ENCODE measurements at places on chromosomes 16 and 17. TPM values are rescaled to one million over a fixed set of nuclear protein-coding genes. Genes with fewer than 3 reads are reported as not detected.

DNA sequence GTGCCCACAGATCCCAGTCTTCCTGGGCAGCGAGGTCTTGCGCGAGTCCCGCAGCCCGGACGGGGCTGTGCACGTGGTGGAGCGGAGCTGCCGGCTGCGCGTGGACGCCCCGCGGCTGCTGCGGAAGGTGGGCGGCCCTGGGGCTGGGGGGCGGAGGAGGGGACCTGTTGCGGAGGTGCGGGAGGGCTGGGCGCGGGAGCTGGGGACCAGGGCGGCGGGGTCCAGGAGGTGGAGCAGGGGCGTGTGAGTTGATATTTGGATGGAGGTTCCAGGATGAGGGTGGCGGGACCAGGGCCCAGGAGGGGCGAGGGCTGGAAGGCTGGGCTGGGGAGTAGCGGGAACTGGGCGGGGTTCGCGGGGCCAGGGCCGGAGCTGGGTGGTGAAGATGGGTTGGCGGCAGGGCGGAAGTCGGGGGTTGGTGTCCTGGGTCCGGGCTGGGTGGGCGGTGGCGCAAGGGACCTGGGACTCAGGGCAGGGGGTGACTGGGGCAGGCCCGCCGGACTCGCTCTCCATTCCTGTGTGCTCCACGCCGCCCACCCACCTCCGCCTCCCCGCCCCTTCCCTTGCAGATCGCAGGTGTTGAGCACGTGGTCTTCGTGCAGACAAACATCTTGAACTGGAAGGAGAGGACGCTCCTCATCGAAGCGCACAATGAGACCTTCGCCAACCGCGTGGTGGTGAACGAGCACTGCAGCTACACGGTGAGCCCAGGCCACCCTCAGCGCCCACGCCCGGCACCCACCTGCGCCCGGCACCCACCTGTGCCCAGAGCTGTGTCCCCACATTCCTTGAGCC, 29.6 kb downstream of the SEC14L5 start:
- H3K27me3 ChIP-seq, result peaks cover 11% of the 10 kb centered on the region
- no peak for DNase-seq

- no peak overlapping the region for H3K27ac ChIP-seq
- no peak for DNase-seq
- no peak overlapping the region for H3K4me3 ChIP-seq
Observed at GRCh38 chr17:47633996-47634395, 15.7 kb upstream of the KPNB1 start.

- H3K36me3 ChIP-seq, result peaks cover 82% of the 10 kb centered on the region
- no peak for DNase-seq
- peak overlapping the region; percentile 97 for H3K27ac ChIP-seq
- peaks cover 38% of the 10 kb centered on the region for H3K4me1 ChIP-seq
- no peaks in the 10 kb centered on the region for H3K27me3 ChIP-seq
Observed at GRCh38 chr16:69934044-69934443, 17.1 kb upstream of the CLEC18A start.

GRCh38 chr17:58391302-58391984, 25.9 kb downstream of the RNF43 start:
- H3K4me3 ChIP-seq, result no peak overlapping the region
- no peak for DNase-seq
- H3K36me3 ChIP-seq, result no peaks in the 10 kb centered on the region
- H3K27me3 ChIP-seq, result no peaks in the 10 kb centered on the region

DNA sequence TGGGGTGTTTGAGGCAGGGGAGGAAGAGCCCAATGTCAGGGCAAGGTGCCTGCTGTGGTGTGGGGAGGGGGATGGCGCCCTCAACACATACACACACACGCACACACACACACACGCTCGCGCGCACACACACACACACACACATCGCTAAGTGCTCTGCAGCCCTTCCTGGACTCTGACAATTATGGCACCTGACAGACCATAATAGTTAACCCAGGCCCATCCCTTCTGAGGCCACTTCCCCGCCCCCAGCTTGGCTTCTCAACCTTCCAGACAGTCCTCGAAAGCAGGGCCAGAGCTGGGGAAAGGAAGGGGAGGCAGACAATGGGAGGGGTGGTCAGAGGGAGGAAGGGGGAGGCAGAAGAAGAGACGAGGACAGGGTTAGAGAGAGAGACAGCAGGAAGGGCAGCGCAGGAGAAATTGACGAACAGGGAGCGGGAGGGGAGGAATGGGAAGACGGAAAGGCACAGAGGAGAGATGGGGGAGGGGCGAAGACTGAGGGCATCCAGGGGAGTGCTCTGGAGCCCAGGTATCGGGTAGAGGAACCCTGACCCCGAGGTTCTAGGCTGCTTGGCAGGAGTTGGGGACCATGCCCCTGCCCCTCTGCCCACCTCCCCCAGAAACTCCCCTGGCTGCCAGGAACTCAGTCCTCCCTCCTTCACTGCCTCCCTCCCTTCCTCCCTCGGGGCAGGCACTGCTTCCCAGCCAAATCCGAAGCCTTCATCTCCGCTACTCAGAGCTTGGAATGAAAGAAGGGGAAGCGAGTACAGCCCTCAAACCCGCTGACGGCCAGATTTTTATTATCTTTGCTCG, 4.0 kb downstream of the SRCIN1 start:
- H3K36me3 ChIP-seq, result no peaks in the 10 kb centered on the region
- H3K27ac ChIP-seq, result no peak overlapping the region
- no peak for DNase-seq
- peaks cover 8% of the 10 kb centered on the region for H3K27me3 ChIP-seq

DNA sequence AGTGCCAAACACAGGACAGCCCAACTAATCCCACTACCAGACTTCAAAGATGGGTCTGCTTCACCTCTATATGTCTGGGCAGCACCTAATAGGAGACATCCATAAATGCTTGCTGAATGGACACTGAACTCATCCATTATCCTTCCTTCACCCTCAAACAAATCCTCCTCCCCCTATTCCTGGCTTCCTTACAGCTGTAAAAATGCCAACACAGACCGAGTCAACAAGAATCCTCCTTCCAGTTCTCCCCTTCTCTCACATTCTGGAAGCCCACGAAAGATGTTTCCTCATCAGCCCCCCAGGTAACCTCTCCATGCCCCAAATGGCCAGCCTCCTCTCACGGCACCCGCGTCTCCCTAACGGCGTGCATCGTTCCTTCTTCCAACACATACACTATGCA, 12.3 kb downstream of the PELP1 start:
- H3K4me3 ChIP-seq, result no peak overlapping the region
- peaks cover 34% of the 10 kb centered on the region for H3K36me3 ChIP-seq
- DNase-seq, result no peak
- H3K27ac ChIP-seq, result no peak overlapping the region
- H3K4me1 ChIP-seq, result no peaks in the 10 kb centered on the region

- peaks cover 35% of the 10 kb centered on the region for H3K36me3 ChIP-seq
- no peak for DNase-seq
- no peaks in the 10 kb centered on the region for H3K4me1 ChIP-seq
- H3K27me3 ChIP-seq, result no peaks in the 10 kb centered on the region
- H3K4me3 ChIP-seq, result no peak overlapping the region
- H3K27ac ChIP-seq, result no peak overlapping the region
Observed at GRCh38 chr17:75319904-75320691, 30.9 kb upstream of the SLC25A19 start.

DNA sequence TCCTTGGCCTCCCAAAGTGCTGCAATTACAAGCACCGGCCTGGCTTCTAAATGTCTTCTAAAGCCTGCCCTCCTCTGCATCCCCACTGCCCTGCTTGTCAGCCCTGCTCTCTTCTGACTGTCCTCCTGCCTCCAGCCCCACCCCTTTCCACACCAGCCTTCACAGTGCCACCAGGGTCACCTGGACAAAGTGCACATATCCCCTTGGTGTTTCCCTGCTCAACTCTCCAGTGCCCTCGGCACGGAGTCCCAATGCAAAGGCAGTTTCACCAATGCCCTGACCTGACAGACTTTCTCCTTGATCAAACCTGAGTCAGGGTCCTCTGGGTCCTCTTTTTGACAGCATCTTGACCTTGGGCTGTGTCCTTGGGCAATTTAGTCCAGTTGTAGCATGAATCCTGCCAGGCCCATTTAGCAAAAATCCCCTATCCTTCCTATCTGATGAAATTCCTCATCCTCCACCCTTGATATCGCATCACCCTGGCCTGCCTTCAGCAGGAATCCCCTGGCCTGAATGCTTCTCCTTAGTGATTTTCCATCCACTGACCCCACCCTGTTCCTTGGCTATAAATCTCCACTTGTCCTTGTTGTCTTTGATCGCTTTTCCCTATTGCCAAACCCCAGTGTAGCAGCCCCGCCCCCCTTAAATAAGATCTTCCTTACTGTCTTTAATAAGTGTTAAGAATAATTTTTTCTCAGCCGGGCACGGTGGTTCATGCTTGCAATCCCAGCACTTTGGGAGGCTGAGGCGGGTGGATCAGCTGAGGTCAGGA, 42.7 kb upstream of the ETV4 start:
- no peaks in the 10 kb centered on the region for H3K27me3 ChIP-seq
- no peak for DNase-seq
- H3K36me3 ChIP-seq, result no peaks in the 10 kb centered on the region
- H3K4me1 ChIP-seq, result peaks cover 18% of the 10 kb centered on the region
- no peak overlapping the region for H3K4me3 ChIP-seq
- no peak overlapping the region for H3K27ac ChIP-seq

- H3K4me1 ChIP-seq, result no peaks in the 10 kb centered on the region
- no peaks in the 10 kb centered on the region for H3K36me3 ChIP-seq
- no peak for DNase-seq
- H3K27me3 ChIP-seq, result no peaks in the 10 kb centered on the region
- H3K27ac ChIP-seq, result no peak overlapping the region
Observed at GRCh38 chr17:14545156-14545906, 244.4 kb downstream of the HS3ST3B1 start.

- no peak overlapping the region for H3K27ac ChIP-seq
- no peak for DNase-seq
- H3K4me3 ChIP-seq, result no peak overlapping the region
- peaks cover 43% of the 10 kb centered on the region for H3K36me3 ChIP-seq
Observed at GRCh38 chr16:1325673-1326371, 7.6 kb upstream of the BAIAP3 start.

DNA sequence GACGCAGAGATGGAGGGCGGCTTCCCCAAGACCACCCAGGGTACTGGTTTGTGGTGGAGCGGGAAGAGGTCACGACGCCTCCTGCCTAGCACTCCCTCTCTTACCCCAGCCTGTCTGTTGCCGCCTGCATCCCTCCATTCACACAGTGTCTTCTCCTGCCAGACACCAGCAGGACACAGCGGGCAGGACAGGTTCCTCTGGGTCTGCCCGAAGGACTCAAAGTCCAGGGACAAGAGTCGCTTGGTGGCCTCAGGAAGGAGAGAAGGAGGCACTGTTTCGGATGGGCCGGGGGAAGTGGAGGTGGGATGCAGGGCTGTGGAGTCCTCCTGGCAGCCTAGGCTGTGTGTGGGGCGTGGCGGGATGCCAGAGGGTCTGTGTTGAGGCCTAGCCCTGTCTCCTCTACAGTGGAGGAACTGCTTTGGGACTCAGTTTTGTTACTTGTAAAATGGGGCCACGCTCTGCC, 19.6 kb upstream of the TNS4 start:
- H3K27ac ChIP-seq, result no peak overlapping the region
- DNase-seq, result no peak
- no peaks in the 10 kb centered on the region for H3K27me3 ChIP-seq
- no peak overlapping the region for H3K4me3 ChIP-seq

DNA sequence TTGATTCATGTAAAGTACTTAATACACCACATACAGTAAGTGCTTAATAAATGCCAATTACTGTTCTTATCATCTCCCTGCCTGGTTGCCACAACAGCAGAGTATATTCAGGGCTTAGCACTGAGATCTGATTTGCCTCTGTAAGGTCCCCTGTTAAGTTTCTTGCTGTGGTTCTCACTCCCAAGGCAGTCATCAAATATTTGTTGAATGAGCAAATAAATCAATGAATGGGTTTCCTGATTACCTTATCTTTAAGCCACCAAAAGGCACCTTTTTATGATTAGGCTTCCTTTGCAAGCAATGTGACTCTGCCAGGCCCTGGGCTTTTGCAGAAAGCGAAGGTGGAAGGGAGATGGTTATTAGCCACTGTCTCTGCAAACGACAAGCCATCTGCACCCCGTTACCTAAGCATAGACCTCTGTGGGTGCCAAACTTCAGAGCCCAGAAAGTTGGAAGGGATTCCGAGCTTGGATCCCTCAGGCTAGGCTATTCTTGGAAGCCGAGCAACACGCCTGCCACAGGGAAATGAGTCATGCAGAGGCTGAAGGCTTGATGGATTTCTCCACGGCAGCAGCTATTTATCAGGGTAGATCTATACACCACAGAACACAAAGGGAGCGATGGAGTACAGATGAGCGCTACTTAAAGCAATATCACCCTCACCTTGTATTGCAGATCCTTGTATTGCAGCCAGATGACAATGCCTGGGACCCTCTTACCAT, 102.0 kb downstream of the GRIN2A start:
- H3K27me3 ChIP-seq, result no peaks in the 10 kb centered on the region
- no peaks in the 10 kb centered on the region for H3K36me3 ChIP-seq
- H3K4me3 ChIP-seq, result no peak overlapping the region
- peak; percentile 79 for DNase-seq
- H3K4me1 ChIP-seq, result peaks cover 17% of the 10 kb centered on the region

GRCh38 chr17:80955078-80955477, 36.6 kb upstream of the CHMP6 start:
- peaks cover 12% of the 10 kb centered on the region for H3K36me3 ChIP-seq
- peaks cover 14% of the 10 kb centered on the region for H3K4me1 ChIP-seq
- DNase-seq, result peak; percentile 46
- no peak overlapping the region for H3K4me3 ChIP-seq

- DNase-seq, result no peak
- H3K4me3 ChIP-seq, result no peak overlapping the region
- H3K27ac ChIP-seq, result no peak overlapping the region
- H3K4me1 ChIP-seq, result no peaks in the 10 kb centered on the region
- no peaks in the 10 kb centered on the region for H3K36me3 ChIP-seq
- no peaks in the 10 kb centered on the region for H3K27me3 ChIP-seq
Observed at GRCh38 chr16:47309581-47310312, 151.1 kb downstream of the ITFG1 start.

- no peak overlapping the region for H3K27ac ChIP-seq
- H3K27me3 ChIP-seq, result no peaks in the 10 kb centered on the region
- H3K36me3 ChIP-seq, result no peaks in the 10 kb centered on the region
- no peaks in the 10 kb centered on the region for H3K4me1 ChIP-seq
- no peak overlapping the region for H3K4me3 ChIP-seq
- no peak for DNase-seq
Observed at GRCh38 chr17:27654136-27654535, 23.1 kb downstream of the LGALS9 start.

- H3K27ac ChIP-seq, result no peak overlapping the region
- no peaks in the 10 kb centered on the region for H3K4me1 ChIP-seq
Observed at GRCh38 chr17:79944251-79944812, 91.3 kb downstream of the TBC1D16 start.

GRCh38 chr17:72206376-72206775, 85.6 kb downstream of the SOX9 start:
- H3K4me3 ChIP-seq, result no peak overlapping the region
- no peaks in the 10 kb centered on the region for H3K4me1 ChIP-seq
- DNase-seq, result no peak
- H3K36me3 ChIP-seq, result no peaks in the 10 kb centered on the region

- H3K27me3 ChIP-seq, result no peaks in the 10 kb centered on the region
- H3K4me1 ChIP-seq, result peaks cover 21% of the 10 kb centered on the region
- H3K36me3 ChIP-seq, result peaks cover 40% of the 10 kb centered on the region
- peak overlapping the region; percentile 93 for H3K27ac ChIP-seq
- DNase-seq, result no peak
- H3K4me3 ChIP-seq, result peak overlapping the region; percentile 73
Observed at GRCh38 chr17:50146230-50146926, 4.1 kb downstream of the PPP1R9B start.

The VPS4A gene
- total RNA-seq, result 38.3 TPM

The NR1D1 gene
- 0.43 TPM for total RNA-seq

The APOBR gene
- 1.2 TPM for total RNA-seq

The CD300H gene
- not detected for total RNA-seq

The PPM1E gene
- total RNA-seq, result 0.11 TPM

The NBR1 gene
- total RNA-seq, result 45.6 TPM

The DUS1L gene
- total RNA-seq, result 111 TPM

The SPNS1 gene
- total RNA-seq, result 59.3 TPM

The ST3GAL2 gene
- total RNA-seq, result 52.3 TPM

The MAFG gene
- 28.7 TPM for total RNA-seq

The STXBP4 gene
- 4.9 TPM for total RNA-seq

The KAT2A gene
- 94.3 TPM for total RNA-seq

The TEX19 gene
- total RNA-seq, result not detected

The CCDC57 gene
- total RNA-seq, result 12.8 TPM

The NKD1 gene
- 33.2 TPM for total RNA-seq
